ENCODE measurements at places on chromosomes 3 and 15.

GRCh38 chr3:193711964-193712598 is 119.1 kb downstream of the OPA1 start:
- DNase-seq, result peak; percentile 7

DNA sequence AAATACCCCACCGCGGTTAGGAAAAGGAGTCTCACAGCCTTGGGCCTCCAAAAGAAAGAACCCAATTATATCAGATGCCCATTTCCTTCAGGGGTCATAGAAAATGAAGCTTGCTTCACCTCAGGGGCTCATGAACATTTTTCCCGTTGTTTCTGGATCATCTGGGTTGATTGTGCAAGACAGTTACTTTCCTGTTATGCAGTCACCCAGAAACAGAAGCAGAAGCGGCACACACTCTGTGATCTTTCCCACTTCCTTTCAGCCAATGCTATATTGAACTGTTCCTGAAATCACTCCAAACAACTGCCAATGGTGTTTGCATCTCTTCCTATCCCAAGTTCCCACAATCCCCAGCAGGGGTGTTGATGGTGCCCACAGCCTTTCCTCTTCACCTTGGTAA is 295.6 kb upstream of the RASGRP1 start:
- no peak for DNase-seq

DNA sequence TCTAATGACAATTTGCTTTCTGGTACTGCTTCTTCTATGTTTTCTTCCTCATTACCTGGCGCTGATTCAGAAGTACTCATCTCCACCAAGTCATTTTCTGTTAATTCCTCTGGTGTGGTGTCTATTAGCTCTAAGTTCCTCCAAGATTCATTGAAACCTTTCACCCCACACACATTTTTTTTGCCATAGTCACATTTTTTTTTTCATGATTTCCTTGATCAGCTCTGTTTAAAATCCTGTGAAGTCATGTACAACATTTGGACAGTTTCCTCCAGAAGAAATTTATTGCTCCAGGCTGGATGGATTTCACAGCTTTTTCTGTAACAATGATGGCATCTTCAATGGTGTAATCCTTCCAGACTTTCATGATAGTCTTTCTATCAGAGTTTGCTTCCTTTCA is 243.2 kb upstream of the VEPH1 start:
- DNase-seq, result peak; percentile 1

GRCh38 chr3:138351151-138351550 is 2.8 kb downstream of the MRAS start:
- peak; percentile 60 for DNase-seq

DNA sequence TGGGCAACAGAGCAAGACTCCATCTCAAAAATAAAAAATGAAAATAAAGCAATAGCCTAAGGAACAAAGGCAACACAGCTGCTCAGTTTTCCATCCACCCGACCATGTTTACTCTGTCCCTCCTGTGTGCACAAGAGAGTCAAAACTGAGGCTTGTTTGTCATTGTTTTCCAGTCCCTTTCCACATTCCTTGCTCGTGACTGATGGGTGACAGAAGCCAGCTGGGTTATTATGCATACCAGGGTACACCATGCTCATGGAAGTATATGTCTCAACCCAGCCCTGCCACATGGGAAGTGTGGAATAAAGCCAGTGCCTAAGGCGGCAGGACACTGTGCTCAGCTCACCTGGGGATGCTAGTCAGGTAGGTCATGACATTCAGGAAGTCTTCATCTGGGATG is 49.5 kb downstream of the MCF2L2 start:
- no peak for DNase-seq

DNA sequence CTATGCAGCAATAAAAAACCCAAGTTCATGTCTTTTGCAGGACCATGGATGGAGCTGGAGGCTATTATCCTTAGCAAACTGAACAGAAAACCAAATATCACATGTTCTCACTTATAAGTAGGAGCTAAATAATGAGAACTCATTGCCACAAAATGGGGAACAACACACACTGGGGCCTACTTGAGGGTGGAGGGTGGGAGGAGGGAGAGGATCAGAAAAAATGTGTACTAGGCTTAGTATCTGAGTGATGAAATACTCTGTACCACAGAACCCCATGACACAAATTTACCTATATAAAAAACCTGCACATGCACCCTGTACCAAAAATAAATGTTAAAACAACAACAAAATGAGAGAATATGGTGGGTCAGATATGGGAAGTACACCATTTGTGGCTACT is 49.6 kb upstream of the AADACL2 start:
- no peak for DNase-seq

DNA sequence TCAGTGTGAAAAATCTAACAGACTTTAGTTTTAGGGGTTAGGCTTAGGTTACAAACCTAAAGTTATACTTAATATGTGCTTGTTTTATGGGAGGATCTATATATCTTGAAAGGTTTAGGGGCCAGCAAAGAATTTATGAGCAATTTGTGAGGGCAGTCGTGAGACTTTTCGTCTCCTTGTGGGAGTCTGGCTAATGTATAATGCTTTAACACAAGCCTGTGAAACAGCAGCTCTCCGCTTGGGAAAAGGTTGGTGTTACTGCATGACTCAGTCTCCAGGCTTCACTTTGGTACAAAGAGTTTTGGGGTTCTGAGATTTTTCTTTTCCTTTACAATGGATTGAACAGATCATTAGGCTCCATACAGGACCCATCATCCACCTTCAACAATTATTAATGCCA is 79.0 kb upstream of the MFGE8 start:
- no peak for DNase-seq

Data from epithelial cell of esophagus (primary cell).